Stimulated activated CD4-positive, alpha-beta T cell treated with anti-CD3 and anti-CD28 coated beads, TNF-alpha, amount 100 ng/mL, for 48 hours (primary cell): ENCODE measurements at places on chromosomes 7 and 10.

GRCh38 chr7:91657483-91658071 lies 222.9 kb downstream of the MTERF1 start:
- no peak for DNase-seq

DNA sequence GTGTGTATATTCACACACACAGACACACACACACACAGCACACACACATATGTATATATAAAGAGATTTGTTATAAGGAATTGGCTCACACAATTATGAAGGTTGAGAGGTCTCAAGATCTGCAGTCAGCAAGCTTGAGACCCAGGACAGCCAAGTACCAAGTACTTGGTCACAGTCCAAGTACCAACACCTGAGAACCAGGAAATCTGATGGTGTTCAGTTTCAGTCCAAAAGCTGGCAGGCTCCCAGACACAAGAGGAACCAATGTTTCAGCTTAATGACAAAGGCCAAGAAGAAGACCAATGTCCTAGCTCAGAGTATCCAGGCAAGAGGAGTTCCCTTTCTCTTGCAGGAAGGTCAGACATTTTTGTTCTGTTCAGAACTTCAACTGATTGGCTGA lies 780.2 kb downstream of the MAGI2 start:
- no peak for DNase-seq

GRCh38 chr7:146067880-146068279 lies 48.7 kb upstream of the CNTNAP2 start:
- DNase-seq = no peak

GRCh38 chr7:53383131-53383530 lies 347.7 kb downstream of the POM121L12 start:
- no peak for DNase-seq

DNA sequence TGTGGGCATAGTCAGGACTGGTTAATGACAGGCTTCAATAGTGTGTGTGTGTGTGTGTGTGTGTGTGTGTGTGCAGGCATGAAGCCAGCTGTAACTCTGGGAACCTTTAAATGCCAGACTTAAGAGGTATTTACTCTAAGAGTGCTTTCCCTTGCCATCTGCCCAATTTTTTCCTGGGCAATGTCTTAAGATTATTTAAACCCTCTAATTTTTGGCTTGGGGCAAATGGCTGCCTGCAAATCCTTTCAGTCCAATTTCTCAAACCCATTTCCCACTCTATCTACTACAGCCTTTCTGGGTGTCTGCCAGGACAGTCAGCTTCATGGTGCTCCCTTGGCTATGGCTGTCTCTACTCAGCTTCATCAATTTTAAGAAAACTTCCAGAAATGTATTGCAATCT lies 62.6 kb upstream of the C1GALT1 start:
- DNase-seq = no peak

DNA sequence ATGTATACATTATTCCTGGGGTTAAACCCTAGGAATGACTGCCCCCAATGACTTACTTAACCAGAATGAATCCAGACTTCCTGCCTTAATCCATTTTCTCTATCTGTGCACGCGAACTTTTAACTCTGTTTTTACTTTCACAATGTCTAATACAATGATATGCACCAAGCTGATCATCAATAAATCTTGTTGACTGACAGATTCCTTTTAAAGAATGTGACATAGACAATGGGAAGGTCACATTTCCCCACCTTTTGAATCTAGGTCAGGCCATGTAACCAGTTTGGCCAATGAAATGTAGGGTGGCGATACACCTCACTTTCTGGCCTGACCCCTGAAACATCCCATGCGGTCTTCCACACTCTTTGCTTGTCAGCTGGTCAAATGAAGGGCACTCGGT lies 23.2 kb upstream of the ELAPOR2 start:
- no peak for DNase-seq

DNA sequence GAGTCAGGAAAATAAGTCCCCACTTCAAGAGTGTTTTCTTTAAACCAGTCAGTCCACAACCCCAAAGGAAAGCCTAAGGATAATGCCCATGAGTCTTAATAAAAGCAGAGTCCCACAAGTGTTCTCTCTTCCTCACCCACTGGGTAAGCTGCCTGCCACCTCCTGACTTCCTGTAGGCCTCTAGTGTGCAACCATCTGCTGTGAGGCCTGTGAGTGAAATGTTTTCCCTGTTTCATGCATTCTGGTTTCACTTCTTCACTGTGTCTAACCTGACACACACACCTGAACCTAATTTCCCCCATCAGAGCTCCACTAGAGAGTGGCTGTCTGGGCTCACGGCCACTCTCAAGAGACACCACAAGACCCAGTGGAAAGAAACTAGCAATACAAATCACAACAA lies 38.9 kb upstream of the GDF10 start:
- no peak for DNase-seq

DNA sequence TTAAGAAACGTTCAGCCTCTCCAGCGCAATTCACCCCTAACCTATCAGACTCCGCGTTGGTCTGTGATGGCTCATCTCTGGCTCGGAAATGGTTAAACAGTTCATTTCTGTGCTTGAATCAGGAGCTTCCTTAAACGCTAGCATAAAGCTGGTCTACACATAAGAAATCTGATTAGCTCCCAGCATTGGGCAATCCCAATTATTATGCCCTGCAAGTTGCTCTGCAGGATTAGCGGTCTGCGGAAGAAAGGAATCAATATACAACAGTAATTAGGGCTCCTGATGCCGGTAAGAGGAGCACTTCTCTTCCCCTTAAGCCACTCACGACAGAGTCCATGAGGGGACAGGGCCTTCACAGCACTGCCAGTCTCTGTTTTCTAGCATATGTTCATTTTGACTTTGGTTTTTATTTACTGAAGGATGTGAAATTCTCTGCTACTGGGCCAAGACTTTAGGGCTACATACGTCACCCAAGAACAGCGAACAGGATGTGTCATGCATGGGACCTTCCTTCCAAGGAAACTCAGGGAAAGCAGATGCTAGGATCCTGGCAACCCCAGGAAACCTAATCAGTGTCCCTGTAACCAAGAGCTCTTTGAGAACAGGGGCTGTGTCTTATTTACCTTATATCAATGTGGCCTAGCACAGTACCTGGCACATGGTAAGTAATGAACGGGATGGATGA lies 324.4 kb downstream of the KCNMA1 start:
- no peak for DNase-seq

- no peak for DNase-seq
These were observed 453 bp downstream of the URGCP start for GRCh38 chr7:43905956-43906330.

DNA sequence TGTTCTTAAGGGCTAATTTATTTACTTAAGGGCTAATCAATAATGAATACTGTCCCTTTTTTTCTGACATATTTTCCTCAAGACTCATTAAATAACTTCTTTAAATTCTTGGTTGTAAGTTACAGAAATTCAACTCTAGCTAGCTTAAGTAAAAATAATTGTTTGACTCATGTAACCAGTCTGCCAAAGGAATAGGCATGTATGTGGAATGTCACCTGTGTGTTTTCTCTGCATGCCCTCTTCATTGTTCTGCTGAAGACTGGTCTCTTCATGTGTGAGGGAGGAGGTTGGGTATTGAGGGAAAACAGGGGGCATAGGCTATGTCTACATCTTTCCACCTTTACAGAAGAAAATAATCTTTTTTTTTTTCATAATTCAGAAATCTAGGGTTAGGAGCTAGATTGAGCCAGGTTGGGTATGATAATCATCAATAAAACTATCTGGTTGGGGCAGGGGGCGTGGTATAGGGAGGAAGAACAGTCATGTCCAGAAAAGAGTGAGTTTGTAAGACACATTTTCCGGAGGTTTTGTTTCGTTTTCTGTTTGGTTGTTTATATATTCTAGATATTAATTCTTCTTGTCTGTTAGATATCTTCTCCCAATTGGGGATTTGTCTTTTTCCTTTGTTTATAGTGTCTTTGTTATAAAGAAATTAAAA lies 37.9 kb downstream of the EXOC4 start:
- DNase-seq = no peak

GRCh38 chr10:4083509-4084003 lies 298.5 kb upstream of the KLF6 start:
- DNase-seq = no peak

DNA sequence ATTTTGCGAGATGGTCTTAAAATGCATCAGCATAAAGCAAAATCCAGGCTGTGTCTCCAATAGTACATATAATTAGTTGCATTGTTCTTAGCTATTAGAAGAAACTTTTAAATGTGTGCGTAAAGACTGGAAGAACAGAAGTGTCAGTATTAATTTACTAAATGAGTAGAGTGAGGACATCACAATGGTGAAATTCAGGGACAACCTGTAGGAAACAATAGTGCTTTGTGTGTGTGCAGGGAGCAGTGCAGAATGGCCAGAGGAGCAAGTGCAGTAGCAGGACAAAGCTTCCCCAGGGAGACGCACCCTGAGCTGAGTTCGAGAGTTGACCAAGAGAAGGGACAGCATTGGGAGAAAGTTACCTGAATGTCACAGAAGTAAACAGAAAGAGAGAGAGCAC lies 13.7 kb downstream of the ITGB8 start:
- DNase-seq = no peak

- no peak for DNase-seq
These were observed 22.5 kb downstream of the CEP41 start for GRCh38 chr7:130418306-130418705.

DNA sequence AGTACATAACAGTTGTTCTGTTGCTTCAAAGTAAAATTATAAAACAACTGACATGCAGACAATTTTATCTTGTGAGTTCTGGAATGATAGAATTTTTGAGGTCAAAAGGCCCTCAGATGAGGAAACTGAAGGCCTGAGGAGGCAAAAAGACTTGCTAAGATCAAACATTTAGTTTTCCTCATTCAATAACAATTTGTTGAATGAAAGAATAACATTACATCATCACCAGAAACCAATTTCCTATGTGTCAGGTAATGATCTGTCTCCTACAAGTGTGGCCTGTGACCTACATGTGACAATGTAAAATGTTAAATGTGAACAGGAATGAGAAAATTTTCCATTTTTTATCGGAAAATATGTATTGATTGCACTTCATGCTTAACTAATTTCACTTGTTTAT lies 16.6 kb upstream of the ASB4 start:
- DNase-seq = no peak
